Stimulated activated CD8-positive, alpha-beta memory T cell treated with anti-CD3 and anti-CD28 coated beads, Interleukin-4, amount 100 ng/mL, for 1 hour (primary cell): ENCODE measurements at places on chromosomes 11 and 22.

- DNase-seq: no peak
Measured at GRCh38 chr11:90321018-90321417, 98.2 kb upstream of the CHORDC1 start.

DNA sequence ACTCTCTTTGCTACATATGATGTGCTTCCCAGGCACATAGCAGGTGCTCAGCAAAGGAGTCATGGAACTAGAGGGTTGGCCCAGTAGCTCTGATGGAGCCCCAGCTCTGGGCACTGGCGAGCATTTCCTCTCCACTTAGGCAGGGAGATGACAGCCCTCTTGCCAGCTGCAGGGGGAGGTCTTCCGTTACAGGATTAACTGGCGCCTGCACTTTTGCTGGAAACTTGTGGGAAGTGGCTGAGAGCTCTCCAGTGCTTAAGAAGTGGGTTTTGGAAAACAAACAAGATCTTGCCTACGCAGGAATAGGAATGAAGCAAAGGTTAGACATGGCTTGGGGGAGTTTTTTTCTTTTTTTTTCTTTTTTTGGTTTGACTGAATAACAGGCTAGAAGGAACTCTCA is 75.5 kb downstream of the MICAL2 start:
- DNase-seq: no peak

DNA sequence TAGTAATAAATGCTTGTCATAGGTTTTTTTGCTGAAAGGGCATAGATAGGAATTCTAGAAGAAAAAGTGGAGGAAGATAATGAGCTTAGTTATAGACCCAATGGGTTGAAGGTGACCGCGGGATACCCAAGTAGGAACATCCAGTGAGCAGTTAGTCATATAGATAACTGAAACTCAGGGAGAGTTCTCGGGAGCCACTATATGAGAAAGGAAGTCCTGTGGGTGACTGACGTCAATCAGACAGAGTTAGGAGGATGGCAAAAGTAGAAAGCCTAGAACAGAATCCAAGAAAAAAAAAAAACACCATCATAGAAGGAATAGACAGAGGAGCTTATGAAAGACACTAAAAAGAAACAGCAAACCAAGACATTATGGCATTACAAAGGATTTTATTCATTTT is 1.6 kb upstream of the CNGA4 start:
- no peak for DNase-seq

GRCh38 chr22:43435851-43436811 is 24.3 kb downstream of the MPPED1 start:
- no peak for DNase-seq

DNA sequence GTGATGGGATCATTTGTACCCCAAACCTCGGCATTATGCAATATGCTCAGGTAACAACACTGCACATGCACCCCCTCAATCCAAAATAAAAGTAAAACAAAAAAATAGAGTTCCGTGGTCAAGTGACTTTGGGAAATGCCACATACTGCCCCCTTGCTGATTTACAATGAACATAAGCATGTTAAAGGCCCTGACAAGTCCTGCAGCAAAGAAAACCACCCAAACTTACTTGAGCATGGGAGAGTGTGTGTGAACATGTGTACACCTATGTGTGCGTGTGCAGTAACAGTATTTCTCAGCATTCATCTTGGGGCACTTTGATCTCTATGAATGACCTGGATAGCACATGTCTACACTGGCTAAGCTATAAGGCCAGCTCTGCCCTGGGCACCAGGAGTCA is 15.8 kb upstream of the IGSF22 start:
- no peak for DNase-seq

- DNase-seq: no peak
Measured at GRCh38 chr11:16806791-16807190, 68.3 kb downstream of the C11orf58 start.

GRCh38 chr22:24833881-24834495 is 28.0 kb downstream of the SGSM1 start:
- DNase-seq: no peak
